ENCODE measurements at places on chromosomes 13 and 19.

- no peak for DNase-seq
Measured at GRCh38 chr19:55344444-55344843, 4.8 kb downstream of the KMT5C start.

DNA sequence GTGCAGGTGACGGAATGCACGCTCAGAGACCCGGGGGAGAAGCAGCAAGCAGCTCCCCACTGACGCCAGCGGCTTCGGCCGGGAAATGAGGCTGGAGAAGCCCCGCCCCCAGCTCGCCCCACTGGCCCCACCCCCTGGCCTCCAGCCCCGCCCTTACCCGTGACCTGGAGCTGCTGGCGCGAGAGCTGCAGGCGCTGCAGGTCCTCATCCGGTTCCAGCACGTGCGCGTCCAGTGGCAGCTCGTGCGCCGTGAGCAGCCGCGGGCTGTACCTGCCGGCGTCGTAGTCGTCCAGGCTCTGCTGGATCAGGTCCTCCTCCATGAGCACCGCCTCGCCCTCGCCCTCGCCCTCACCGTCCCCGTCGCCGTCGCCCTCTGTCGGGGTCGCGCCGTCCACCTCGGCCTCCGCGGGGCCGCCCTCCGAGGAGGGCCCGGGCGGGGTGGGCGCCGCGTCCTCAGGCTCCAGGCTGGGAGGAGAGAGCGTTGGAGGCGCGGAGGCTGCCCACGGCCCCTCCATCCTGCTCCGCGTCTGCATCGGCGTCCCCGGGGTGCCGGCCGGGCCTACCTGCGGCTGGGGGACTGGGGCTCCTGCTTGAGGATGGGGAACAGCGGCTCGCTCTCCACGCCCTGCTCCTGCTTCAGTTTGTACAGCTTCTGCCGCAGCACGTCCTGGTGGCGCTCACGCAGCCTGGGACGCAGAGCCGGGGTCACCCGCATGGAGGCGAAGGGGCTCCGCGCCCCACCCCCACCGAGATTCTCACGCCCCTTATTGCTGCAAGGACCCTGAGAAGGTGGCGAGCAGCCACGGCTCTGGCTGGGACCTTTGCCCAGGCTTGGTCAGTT, 6.4 kb upstream of the TBXA2R start:
- DNase-seq = no peak

DNA sequence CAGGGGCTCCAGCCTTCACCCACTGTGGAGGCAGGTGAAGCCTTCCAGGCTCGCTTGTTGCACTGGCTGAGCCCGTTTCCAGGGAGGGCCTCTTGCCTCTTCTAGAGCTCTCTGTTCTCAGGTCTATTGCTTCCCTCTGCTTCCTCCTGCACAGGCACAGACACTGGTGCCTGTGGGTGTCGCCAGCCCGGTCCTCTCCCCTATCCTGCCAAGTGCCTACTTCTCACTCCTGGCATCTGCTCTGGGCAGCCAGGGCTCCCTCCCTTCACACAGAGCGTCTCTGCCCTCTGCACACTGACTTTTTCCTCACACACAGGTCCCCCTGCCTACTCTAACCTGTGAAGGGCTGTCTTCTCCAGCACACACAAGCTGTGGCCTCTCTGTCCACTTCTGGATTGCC, 60.3 kb downstream of the SLC7A9 start:
- DNase-seq = no peak

- DNase-seq = no peak
Measured at GRCh38 chr19:9727644-9728043, 40.9 kb downstream of the ZNF846 start.

GRCh38 chr19:49212016-49212701, 54.6 kb downstream of the TRPM4 start:
- peak; percentile 54 for DNase-seq

DNA sequence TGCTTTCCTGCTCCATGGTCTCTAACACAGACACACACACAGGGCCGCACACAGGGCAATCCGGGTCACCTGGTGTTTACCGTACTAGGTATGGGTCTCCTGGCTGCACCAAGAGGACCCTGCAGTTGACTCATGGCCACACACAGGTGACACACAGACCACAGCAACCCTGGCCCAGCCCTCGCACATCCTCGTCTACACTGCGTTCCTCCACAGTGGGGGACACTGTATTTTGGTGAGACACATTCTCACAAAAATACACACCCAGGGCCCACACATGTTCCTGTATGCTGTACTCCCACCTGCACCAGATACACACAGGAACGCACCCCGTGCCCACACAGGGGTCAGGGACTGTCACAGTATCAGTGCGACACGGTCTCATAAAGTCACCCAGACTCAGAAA, 12.8 kb downstream of the PDE4A start:
- no peak for DNase-seq

- DNase-seq = no peak
Measured at GRCh38 chr13:94595001-94595949, 677 bp downstream of the TGDS start.

DNA sequence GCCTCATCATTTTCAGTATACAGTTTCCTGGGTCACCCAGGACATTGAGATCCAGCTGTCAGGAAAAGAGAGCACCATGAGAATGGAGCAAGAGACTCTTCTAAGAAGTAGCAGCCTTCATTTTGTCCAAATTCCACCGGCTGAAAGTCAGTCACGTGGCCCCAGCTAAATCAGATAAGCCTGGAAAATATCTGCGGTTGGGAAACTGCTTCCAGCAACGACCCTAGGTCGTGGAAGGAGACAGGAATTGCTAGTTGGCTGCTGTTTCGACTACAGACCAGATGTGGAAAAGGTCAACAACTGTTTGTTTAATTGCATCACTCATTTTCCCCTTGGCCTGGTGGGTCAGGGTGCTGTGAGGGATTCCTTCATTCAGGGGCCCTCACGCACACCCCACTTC, 107.0 kb downstream of the ZNF536 start:
- DNase-seq = no peak

GRCh38 chr13:74747186-74747955, 613.2 kb upstream of the KLF12 start:
- DNase-seq = no peak

- DNase-seq = no peak
Measured at GRCh38 chr13:48224701-48225100, 8.3 kb upstream of the ITM2B start.

- no peak for DNase-seq
Measured at GRCh38 chr19:39850892-39851291, 4.7 kb upstream of the FBL start.

- DNase-seq = no peak
Measured at GRCh38 chr13:109281017-109281902, 505.1 kb downstream of the IRS2 start.

DNA sequence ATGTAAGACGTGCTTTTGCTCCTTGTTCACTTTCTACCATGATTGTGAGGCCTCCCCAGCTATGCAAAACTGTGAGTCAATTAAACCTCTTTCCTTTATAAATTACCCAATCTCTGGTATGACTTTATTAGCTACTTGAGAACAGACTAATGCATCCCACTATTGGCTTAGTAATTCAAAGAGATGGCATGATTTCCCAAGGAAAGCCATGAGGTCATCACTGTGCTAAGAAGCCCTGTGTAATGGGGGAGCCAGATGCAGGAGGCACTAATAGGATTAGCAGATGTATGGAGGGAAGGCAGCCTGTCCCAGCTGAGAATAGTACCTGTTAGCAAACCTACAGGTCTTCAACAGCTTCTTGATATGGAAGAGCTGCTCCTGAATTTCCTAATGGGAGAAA, 38.1 kb downstream of the RUBCNL start:
- DNase-seq = peak; percentile 76

DNA sequence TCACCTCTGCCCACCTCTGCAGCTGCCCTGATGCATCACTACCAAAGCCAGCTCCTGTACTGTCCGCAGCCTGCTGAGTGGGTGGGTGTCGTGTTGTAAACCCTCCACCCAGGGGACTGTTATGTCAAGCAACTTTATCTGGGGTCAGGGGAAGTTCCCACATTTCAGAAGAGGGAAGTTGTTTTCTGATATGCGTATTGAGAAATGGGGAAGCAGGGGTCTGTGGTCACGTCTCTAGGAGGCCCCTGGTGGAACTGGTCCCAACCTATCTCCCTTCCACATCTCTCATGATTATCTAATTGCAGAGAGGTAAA, 31.2 kb downstream of the CLEC17A start:
- peak; percentile 96 for DNase-seq

DNA sequence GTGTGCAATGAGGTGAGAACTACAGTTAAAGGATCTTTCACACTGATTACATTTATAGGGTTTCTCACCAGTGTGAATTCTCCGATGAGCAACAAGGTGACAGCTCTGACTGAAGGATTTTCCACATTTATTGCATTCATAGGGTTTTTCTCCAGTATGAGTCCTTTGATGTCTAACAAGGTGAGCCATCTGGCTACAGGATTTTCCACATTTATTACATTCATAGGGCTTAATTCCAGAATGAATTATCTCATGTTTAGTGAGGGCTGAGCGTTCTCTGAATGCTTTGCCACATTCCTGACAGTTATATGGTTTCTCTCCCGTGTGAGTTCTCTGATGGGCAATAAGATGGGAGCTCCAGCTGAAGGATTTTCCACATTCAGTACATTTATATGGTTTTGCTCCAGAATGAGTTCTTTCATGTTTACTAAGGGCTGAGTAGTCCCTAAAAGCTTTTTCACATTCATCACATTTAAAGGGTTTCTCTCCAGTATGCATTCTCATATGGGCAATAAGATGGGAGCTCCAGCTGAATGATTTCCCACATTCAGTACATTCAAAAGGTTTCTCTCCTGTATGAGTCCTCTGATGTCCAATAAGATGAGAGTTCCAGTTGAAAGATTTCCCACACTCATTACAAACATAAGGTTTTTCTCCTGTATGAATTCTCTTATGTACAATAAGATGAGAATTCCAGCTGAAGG, 4.4 kb upstream of the C19orf18 start:
- no peak for DNase-seq

DNA sequence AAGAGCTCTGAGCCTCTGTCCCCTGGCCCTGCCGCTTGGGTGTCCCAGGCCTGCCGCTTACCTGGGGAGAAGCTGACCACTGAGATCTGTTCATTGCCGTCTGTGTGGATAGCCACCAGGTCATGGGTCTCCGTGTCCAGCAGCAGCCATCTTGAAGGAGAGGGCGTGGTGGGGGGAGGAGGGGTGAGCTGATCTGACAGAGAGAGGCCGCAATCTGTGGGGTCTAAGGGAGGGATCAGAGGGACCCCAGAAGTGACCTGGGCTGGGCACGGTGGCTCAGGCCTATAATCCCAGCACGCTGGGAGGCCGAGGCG, 14.6 kb upstream of the GPR4 start:
- no peak for DNase-seq

DNA sequence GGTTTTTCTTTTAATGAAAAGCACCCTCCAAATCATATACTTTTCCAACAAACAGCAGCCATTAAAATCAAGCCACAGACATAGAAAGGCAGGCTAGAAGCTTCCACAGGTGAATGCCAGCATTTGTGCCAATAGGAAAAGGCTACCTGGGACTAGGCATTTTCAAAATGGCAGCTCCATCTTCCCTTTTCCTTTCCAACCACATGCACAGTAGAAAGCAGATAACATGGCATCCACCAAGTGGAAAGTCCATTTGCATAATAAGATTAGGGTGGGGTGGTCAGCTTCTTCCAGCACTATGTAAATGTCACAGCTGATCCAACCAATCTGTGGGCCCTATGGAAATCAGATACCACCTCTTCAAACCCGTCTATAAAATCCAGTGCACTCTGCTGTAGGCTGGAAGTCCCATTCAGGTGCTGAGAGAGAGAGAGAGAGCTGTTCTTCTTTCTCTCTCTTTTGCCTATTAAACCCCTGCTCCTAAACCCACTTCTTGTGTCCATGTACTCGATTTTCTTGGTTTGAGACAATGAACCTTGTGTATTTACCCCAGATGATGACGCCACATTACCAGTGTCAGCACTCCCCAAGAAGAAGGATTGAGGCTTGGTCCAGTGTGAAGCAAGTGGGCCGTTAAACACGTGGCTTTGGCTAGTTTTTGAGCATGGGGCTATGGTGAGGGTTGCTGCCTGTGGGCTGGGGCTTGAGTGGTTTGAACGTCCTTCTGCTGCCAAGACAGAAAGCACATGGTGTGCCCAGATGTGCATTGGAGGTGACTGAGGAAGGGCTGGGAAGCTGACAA, 24.2 kb upstream of the IGFL1 start:
- DNase-seq = no peak

DNA sequence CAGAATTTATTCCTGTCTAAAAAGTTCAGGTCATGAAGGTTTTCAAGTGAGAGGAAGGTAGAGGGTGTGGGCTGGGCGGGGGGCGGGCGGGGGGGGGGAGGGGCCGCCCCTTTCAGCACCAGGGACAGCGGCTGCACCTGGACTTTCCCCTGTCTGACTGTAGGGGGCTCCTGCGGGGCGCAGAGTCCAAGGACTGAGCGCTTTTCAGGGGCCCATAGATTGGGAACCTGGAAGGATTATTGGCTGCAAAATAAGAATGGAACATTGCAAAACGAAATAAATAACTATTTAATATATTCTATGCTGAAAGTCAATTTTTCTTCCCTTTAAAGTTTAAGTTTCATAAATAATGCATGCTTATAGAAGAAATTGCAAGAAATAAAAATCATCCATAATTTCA, 8.9 kb upstream of the CYP4F3 start:
- DNase-seq = peak; percentile 15

DNA sequence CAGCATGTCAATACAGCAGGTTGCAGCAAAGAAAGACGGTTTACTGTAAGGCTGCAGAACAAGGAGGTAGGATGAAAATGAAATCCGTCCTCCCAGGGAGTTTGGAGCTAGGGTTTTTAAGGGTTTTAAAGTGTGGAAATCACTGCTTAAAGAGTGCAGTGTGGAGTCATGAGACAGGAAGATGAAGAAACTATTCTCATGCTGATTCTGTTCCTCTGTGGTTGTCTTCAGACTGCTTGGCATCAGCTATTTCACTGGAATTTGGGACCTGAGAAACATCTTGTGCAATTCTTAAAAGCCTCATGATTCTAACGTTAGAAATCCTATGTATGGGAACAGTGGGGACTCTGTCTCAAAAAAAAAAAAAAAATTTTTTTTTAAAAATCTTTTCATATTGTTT, 11.4 kb downstream of the ZNF331 start:
- peak; percentile 79 for DNase-seq

- DNase-seq = peak; percentile 90
Measured at GRCh38 chr13:36432106-36432544, at the start of gene CCNA1. TSS of gene CCNA1 (plus strand) at chr13:36432495. CDS start at chr13:36433057, 562 bp downstream.

- no peak for DNase-seq
Measured at GRCh38 chr13:73902296-73902695, 231.9 kb downstream of the KLF12 start.

- DNase-seq = no peak
Measured at GRCh38 chr13:33051632-33052031, 35.4 kb downstream of the KL start.

- no peak for DNase-seq
Measured at GRCh38 chr13:20441879-20442278, 83.8 kb downstream of the CRYL1 start.

DNA sequence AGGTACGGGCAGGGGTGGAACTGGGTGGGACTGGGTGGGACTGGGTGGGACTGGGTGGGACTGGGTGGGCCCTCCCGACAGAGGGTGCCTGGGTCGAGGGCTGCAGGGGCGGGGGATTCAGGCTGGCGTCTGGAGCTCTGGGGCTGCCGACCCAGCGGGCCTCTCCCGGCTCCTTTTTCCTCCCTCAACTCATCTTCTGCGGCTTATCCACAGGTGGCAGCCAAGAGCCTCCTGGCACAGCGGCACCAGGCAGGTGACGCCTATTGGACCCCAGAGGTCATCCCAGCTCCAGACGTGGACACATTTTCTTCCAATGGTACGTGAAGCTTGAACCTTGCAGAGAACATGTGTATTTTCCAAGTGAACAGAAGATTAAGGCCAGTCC, 533 bp downstream of the ZNF544 start:
- DNase-seq = no peak
